ENCODE measurements at places on chromosomes 6 and 20.

DNA sequence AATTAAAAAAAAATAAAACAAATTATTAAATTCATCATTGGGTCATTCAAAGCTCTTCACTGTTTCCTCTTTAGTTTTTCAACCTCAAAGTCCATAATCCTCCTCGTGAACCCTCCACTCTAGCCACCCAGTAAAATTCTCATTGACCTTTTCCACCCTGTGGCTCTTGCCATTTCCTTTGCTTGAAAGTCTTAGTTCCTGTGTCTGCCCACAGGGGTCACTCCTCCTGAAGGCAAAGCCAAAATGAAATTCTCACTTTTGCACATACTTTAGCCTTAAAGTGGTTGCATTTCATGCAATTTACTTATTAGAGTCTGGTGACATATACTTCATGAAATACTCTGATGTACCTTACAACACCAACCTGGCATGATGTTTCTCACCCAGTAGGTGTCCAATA lies 263.7 kb downstream of the BMP2 start:
- no peak for DNase-seq

DNA sequence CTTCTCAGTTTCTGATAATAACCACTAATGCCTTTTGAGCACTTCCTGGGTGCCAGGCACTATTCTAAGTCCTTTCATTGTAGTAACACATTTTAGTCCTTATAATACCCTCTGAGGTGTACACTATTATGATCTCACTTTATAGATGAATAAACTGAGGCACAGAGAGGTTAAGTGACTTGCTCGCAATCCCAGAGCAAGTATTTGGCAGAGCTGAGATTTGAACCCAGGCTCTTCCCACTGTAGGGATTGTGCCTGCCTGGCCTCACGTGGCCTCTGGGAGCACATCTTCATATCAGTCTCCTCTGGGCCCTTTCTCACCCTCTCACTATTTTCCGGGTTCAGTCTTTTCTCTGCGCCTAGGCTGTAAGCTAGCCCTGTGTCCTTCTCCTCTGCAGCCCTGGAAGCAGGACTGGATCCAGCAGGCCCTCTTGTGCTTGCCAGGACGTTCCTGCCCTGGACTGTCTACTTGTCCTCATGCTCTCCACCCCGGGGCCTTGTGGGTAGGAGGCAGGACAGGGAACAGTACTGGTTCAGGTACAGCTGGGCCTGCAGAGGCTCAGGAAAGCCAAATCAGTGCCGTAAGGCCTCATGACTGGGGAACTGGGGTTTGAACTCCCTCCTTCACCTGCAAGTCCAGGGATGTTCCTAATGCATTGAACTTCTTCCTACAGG lies 139.6 kb downstream of the VEGFA start:
- DNase-seq, result no peak

- DNase-seq, result no peak
Observed at GRCh38 chr20:45308117-45308778, at the start of gene MATN4. MATN4 (minus strand) TSS chr20:45308299; CDS start chr20:45305582, 2,717 bp downstream.

DNA sequence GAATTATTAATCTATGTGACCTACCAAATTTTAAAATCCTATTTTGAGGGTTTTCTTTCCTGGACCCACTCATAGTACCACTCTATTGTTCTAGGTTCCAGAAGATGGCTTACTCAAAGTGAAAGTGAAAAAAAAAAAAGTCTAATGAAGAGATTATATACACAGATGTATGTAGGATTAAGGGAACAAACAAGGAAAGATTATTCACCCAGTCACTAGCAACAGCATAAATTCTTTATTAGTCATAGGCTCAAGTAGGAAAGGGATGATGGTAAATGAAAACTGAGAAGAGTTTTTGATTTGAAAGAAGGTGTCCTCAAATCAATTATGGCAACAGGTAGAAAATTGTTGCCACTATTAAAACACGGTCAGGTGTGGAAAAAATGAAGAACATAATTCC lies 923.7 kb downstream of the TBC1D32 start:
- DNase-seq, result no peak

DNA sequence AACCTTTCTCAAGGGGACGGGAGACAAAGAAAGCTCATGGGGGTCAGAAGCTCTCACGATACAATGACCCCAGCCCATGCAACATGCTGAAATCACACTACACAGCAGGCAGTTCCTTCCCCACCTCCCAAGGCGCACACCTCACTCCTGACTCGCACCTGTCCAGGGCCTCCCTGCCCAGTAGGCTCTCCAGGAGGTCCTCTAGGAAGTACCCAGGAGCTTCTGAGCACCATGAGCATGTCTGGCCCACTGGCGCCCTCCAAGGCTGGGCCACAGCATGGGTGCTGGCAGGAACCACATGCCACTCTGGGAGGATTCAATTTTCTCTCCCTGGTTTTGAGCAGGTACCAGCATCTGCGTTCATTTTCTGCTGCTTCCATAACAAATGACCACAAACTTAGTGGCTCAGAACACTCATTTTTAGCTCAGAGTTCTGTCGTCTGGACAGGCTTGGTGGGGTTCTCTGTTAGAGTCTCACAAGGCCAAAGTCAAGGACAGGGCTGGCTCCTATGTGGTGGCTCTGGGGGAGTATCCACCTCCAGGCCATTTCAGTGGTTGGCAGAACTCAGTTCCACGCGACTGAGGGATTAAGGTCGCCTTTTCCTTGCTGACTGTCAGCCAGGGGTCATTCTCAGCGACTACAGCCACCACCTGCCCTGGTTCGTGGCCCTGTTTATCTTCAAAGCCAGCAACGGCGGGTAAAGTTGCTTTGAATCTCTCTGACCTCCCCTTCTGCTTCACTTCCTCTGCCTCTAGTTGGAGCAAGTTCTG lies 32.7 kb downstream of the ACSS1 start:
- DNase-seq, result no peak

GRCh38 chr6:62367601-62368000 lies 81.6 kb upstream of the KHDRBS2 start:
- no peak for DNase-seq

- DNase-seq, result no peak
Observed at GRCh38 chr20:36231331-36231730, 4.9 kb upstream of the AAR2 start.

DNA sequence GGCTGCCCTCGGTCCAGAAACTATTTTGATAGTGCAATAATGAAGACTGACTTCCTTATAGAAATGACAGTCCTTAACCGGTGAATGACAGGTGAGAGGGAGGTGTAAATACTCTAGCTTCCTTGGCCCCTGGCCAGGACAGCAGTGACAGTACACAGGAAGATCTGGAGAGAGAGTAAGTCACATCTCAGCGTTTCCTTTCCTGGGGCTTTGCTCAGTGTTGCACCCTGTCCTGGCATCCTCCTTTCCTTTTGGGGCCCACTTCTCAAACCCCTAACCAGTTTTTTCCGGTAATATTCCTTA lies 336.9 kb downstream of the CD83 start:
- no peak for DNase-seq

- DNase-seq, result no peak
Observed at GRCh38 chr6:52144196-52145076, 41.7 kb upstream of the IL17A start.

- DNase-seq, result peak; percentile 96
Observed at GRCh38 chr6:100620085-100620840, 155.5 kb upstream of the SIM1 start.

DNA sequence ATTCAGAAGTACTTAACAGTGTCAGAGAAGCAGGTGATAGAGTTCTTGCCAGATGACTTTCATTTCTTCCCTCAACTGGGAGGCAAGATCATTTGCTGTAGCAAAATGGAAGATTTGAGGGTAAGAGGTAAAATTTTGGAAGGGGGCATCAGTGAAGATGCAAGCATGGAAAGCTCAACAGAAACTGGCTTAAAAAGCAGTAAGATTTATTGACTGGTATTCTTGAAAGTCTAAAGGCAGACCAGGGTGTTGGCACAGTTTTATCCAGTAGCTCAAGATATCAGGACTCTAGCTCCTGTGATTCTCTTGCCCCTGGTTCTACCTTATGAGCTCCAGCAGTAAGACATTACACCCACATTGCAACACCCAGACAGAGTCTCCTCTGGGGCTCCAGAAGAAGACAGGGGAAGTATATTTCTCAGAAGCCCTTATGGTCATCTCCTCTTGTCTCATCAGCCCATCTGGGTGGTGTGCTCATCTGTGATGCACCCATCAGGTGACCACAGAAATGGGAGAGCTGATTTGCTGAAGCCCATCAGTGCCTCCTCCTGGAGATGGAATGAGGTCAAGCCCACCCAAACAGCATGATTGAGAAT lies 16.0 kb upstream of the MOCS1 start:
- no peak for DNase-seq

GRCh38 chr6:132703936-132704335 lies 9.9 kb downstream of the VNN1 start:
- no peak for DNase-seq

GRCh38 chr20:52683761-52684160 lies 288.4 kb upstream of the TSHZ2 start:
- DNase-seq, result no peak

- peak; percentile 47 for DNase-seq
Observed at GRCh38 chr6:2196079-2196679, 49.2 kb downstream of the GMDS start.

GRCh38 chr6:3471711-3472110 lies 14.9 kb upstream of the SLC22A23 start:
- DNase-seq, result peak; percentile 36

All from fibroblast of skin of right biceps (primary cell).